ENCODE measurements at places on chromosomes 4 and X.

- DNase-seq: no peak
These were observed 4.5 kb downstream of the DMP1 start for GRCh38 chr4:87654487-87655044.

- no peak for DNase-seq
These were observed 381.7 kb upstream of the AMOT start for GRCh38 chrX:113222305-113222704.

DNA sequence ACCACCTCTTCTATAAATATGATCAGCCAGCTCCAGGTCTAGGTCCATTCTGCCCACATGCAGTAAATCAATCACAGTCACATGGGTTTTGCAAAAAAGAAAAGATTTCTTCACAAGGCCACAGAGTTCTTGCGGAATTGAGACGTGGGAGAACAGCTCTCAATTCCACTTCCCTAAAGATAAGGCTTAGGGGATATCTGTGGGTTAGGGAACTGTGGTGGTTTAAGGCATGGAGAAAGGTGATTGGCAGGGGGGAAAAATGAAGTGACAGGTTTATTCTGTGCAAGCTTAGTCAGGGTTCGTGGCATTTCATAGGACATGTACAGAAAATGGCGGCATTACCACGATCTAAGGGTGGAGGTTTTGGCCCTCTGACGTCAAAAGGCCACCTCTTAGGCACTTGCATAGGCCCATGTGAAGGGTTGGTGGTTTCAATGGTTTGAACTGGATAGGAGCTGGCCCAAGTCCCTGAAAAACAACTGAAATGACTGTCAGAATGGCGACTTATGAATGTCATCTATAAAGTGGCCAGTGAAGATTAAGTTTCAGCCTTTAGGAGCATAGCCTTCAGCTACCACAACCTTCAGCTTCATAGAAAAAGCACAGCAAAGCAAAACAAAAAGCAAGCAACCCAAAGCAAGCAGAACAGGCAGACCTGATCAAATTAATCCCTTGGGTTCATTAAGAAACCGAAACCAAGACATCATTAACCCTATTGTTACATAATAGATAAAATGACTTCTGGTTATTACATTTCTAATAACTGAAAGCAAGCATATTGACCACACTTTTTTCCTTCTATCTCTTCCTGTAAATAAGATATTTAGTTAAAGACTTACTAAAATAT lies 289.8 kb upstream of the SFRP2 start:
- DNase-seq: no peak

DNA sequence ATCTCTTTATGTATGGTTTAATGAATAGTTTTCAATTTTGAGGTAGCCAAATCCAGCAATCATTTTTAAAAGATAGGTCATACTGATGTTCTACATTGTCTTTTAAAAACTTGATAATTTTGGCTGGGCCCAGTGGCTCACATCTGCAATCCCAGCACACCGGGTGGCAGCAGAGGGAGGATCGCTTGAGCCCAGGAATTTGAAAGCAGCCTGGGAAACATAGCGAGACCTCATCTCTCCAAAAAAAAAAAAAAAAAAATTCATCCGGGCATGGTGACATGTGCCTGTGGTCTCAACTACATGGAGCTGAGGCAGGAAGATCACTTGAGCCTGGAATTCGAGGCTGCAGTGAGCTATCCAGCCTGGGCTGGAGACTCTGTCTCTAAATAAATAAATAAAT lies 419.8 kb downstream of the GALNTL6 start:
- DNase-seq: no peak

GRCh38 chrX:115713460-115713859 lies 152.5 kb downstream of the PLS3 start:
- DNase-seq: no peak

DNA sequence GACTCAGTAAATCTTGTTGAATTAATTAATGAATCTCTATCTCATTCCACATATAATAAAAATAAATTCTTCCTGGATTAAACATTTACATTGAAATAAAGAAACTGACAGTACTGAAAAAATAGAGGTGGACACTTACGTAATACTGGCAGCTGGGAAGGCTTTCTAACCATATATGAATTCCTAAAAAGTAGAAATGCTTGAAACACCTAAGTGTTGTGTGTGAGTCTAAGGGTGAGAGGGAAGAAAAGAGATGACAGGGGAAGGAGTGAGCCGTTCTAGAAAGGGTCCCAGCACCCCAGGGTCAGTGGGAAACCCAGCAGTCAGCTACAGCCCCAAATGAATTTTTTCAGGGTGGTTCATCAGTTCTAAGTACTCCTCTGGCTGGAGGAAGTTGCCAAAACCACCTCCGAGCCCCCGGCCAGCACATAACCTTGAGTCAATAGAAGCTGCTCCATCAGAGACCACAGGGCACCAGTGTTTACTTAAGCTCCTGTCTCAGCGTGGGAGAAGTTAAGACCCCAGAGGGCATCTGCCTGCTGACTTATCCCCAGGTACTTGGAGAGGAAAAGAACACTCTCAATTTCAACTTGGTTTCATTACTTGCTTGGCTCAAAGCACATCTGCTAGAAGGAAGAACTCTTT lies 18.3 kb downstream of the GAB3 start:
- no peak for DNase-seq

DNA sequence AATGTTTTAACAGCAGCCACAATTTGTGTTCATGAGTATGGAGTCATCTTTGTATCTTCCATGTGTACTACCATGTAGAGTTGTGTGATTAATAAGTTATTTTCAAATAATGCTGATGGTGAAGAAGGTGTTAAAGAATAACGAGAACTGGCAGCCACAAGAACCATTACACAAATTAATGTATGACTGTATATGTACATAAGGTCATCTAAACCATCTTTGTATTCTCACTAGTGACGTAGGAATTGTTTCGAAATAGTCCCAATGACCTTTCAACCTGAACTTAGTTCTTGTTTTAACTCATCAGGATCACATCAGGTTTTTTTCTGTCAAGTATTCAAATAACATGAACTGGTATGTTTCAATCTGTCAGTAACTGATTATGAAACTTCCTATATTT lies 48.3 kb upstream of the NOCT start:
- DNase-seq: no peak

- no peak for DNase-seq
These were observed 42.4 kb upstream of the PGAM4 start for GRCh38 chrX:78011846-78012245.

DNA sequence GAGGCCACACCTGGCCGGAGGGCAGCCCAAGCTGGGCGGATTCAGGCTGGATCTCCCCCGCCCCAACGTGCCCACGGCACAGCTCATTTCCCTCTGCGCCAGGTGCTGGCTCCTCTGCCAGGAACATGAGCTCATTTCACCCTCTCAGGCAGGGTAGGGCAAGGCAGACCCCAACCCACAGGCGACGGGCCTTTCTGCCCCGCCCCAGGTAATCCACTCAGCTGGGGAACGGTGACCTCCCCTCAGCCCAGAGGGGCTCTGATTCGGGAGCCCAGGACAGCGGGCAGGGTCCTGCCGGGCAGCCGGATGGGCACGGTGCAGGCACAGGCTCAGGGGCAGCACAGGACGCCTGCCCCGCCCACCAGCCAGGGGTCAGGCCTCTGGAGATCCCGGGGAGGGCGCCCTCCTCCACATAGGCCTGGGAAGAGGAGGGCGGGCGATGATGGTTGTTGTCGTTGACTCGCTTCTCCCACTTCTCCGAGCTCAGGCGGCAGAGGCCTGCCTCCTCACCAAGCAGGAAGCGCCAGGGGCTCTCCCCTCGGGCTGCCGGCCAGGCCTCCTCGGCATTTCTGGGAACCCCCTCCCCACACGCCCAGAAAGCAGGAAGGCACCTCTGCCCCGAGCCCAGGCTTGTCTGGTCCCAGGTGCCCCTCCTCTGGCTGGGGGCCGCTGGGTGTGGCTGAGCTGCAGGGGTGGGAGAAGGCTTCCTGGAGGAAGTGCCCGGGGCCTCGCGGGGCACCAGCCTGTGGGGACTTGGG lies 31.1 kb downstream of the TACC3 start:
- no peak for DNase-seq

DNA sequence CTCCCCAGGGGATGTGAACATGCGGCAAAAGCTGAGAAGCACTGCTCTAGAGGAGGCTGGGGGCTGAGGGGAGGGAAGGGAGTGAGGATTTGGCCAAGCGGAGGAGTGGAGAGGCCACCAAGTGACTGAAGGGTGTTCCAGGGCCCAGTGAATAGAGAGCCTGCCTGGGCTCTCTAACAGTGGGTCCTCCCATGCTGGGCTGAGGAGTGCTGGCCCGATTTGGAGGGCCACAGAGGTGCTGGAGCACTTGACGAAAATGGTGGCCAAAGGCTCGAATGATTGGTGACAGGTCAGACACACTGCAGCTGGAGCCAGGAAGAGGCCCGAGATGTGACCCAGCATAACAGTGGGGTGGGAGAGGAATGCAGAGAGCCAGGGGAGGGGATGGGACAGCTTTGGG lies 37.5 kb upstream of the MAP3K15 start:
- no peak for DNase-seq

DNA sequence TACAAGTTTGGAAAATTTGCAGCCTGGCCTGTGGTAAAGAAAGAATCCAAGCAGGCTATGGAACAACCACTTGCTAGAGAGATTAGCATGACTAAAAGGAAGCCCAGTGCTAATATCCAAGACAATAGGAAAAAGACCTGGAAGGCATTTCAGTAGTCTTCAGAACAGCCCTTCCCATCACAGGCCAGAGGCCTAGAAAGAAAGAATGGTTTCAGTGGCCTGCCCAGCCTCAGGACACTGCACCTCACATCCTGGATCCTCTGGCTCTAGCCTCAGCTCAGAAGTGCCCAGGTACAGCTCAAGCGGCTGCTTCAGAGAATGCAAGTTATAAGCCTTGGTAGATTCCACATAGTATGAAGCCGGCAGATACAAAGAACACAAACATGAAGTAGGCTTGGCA lies 449.8 kb upstream of the AR start:
- no peak for DNase-seq

DNA sequence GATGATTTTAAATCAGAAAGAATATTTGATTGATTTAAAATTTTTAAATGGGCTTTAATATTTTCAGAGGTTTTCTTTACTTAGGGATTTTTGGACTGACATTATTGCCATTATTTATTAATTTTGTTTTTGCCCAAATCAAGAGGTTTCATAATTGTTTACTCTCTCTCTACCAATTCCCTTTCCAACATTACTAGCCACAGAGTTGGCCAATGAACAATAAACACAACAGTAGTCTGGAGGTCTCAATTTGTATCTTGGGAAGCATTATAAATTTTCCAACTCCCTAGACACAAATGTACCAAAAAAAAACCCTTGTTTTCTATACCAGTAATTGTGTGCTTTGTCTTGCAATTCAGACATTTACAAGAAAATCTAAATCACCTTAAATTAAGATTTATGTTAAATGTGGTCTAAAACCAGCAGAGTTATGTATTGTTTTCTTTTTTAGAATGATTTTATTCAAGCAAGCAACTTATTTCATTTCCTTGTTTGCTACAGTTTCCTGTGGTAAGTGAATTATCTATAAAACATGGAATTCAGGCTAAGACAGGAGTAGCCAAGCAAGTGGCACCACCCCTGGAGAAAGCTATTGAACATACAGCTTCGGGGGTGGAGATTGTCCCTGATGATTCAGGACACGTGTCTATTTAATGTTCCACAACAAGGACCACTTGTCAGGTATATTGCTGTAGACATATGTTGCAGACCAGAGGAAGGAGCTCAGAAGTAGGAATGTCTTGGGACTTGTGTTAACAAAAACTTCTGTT lies 622 bp downstream of the KLKB1 start:
- DNase-seq: no peak

GRCh38 chr4:116058129-116058528 lies 944.7 kb upstream of the NDST4 start:
- DNase-seq: no peak

GRCh38 chrX:155893521-155893920 lies 12.4 kb downstream of the VAMP7 start:
- DNase-seq: peak; percentile 13

GRCh38 chrX:41981481-41982013 lies 58.2 kb upstream of the CASK start:
- DNase-seq: no peak

GRCh38 chr4:182144626-182145333 lies 98.4 kb upstream of the TENM3 start:
- no peak for DNase-seq

GRCh38 chr4:185772391-185773093 lies 39.5 kb downstream of the SORBS2 start:
- peak; percentile 34 for DNase-seq

GRCh38 chr4:103105558-103106356 lies 6.1 kb upstream of the BDH2 start:
- DNase-seq: no peak

DNA sequence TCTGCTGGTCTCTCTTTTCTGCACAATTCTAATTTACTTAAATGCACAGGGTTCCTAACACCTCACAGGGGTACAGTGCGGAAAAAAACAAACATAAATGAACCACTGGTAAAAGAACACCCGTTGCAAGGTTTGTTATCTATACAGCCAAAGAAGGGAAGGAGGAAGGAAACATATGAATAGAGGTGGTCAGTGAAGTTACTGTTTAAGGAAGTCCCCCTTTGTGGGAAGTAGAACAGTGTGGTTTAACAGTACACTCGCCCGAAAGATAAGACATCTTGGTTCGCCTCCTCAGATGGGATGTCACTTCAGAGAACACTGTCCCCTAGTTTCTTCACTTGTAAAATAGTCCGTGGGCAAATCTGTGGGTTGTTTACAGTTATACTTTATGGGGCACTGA lies 57.5 kb downstream of the TEC start:
- DNase-seq: no peak

- DNase-seq: no peak
These were observed 25.3 kb upstream of the GATB start for GRCh38 chr4:151786158-151786495.

Measured in RPMI8226 (cell line).